ENCODE measurements at places on chromosomes 16 and 17. TPM values are rescaled to one million over a fixed set of nuclear protein-coding genes. Genes with fewer than 3 reads are reported as not detected.

CCL16 gene
- total RNA-seq = 0.20 TPM

FBF1 gene
- 23.9 TPM for total RNA-seq

TMEM231 gene
- 25.1 TPM for total RNA-seq

NPIPA5 gene
- 0.69 TPM for total RNA-seq

IKZF3 gene
- total RNA-seq = 0.17 TPM

SLC9A5 gene
- 1.4 TPM for total RNA-seq

ACSM2A gene
- total RNA-seq = not detected

CLCN7 gene
- 43.8 TPM for total RNA-seq

Measured in spinal cord (tissue), 10 donors.